ENCODE measurements at places on chromosomes 4 and X.
A peak's percentile ranks its signal among the peaks of the same experiment; 100 is the strongest.

GRCh38 chrX:68697465-68698125 lies 50.1 kb downstream of the STARD8 start:
- no peak for DNase-seq

GRCh38 chr4:145280541-145280940 lies 100.2 kb upstream of the OTUD4 start:
- DNase-seq, result no peak

DNA sequence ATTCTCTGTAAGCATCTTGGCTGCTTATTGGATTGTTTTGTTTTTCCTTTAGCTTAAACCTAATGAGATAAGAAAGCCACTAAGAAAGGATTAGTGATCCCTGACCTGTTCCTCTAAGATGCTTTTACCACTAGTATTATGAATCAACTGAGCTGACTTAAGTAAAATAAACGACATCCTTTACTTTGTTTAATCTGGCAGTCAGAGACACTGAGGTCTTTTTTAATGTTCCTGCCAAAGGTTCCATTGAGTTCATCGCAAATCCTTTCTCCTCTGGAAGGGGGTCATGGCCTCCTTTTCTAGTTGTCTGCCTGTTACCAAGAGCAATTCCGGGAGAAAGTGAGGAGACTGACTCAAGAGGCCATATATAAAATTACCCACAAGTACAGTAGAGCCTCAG lies 1038.3 kb upstream of the SLIT2 start:
- no peak for DNase-seq

GRCh38 chr4:68476191-68476590 lies 28.9 kb downstream of the TMPRSS11E start:
- no peak for DNase-seq

DNA sequence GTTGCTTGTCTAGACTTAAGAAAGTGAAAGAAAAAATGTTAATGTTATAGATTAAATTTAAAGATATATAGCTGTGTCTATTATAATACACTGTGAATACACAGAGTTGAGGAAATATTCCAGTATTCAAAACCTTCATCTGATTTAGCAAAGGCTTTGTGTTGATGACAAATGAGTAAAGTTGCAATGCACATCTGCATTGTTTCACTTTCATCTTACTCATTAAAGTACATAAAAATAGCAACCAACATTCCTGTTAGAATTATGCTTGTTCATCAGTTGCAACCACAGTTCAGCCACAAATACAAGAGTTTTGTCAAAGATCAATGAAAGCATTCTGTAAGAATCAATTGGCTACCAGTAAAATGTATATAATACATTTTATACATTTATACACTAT lies 346.4 kb upstream of the SLC7A11 start:
- DNase-seq, result no peak

DNA sequence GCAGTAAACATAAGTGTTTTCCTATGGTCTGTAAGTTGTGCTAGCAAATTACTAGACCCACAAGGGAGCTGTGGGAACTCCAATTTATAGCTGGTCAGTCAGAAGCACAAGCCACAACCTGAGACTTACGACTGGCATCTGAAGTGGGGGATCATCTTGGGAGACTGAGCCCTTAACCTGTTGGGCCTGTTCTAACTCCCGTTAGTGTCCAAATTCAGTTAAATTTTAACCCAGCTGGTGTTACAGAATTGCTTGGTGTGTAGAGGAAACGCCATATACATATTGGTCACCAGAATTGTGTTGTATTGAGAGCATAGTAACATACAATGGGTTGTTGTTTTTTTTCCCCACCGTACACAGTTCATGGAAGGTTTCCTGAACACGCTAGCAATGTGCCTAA lies 25.1 kb upstream of the NFXL1 start:
- DNase-seq, result no peak

GRCh38 chrX:7269991-7270390 lies 122.0 kb upstream of the PUDP start:
- no peak for DNase-seq

DNA sequence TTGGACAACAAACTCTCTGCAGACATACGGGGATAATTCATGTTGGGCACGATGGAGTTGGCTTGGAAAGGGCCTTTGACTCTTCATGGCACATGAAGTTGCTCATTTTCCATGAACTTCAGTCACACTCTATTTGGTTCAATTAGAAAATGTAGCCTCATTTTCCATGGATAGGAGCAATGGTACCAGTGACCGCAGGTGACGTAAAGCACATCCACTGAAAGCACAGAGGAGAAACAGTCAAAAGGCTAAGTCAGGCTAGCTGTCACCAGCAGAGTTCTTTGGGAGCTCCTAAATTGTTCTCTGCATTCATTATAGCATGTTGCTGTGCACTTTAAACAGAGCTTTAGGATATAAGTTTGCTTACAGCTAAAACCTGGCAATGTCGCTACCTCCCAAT lies 39.9 kb upstream of the MAP3K15 start:
- DNase-seq, result no peak

DNA sequence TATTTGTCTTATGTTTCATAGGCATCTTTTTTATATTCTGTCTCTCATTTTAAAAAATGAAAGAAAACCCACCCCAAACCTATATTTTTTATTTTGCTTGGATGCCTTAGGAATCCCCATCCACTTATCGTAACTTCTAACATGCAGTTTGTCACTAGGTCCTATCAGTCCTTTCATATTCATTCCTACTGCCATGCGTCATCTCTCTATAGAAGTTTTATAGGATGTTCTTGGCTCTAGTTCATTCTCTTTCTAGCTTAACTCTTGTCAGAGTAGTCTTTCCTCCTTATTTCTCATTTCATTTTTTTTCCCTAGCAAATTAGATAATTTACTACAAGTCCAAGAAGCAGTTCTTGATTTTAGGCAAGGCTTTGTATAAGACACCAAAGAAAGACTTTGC lies 92.7 kb downstream of the LARP1B start:
- DNase-seq, result no peak

GRCh38 chr4:184848510-184848909 lies 22.7 kb upstream of the ACSL1 start:
- DNase-seq, result no peak

- DNase-seq, result no peak
Measured at GRCh38 chr4:139770361-139770760, 104.7 kb downstream of the MGST2 start.

GRCh38 chrX:48083706-48084105 lies 12.3 kb upstream of the ZNF630 start:
- no peak for DNase-seq

DNA sequence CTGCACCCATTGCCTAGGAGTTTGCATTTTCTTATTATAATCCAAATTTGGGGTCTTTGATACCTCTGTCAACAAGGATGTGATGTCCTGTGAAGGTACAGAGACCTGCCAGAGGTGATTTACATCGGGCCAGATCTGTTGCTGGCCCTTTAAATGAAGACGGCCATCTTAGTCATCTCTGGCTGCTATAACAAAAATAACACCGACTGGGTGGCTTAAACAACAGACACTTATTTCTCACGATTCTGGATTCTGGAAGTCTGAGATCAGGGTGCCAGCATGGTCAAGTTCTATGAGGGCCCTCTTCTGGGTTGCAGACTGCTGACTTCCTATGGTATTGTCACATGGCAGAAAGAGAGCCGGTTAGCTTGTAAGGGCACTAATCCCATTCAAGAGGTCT lies 75.7 kb downstream of the F11 start:
- no peak for DNase-seq

GRCh38 chrX:13115146-13115855 lies 70.9 kb upstream of the FAM9C start:
- no peak for DNase-seq

DNA sequence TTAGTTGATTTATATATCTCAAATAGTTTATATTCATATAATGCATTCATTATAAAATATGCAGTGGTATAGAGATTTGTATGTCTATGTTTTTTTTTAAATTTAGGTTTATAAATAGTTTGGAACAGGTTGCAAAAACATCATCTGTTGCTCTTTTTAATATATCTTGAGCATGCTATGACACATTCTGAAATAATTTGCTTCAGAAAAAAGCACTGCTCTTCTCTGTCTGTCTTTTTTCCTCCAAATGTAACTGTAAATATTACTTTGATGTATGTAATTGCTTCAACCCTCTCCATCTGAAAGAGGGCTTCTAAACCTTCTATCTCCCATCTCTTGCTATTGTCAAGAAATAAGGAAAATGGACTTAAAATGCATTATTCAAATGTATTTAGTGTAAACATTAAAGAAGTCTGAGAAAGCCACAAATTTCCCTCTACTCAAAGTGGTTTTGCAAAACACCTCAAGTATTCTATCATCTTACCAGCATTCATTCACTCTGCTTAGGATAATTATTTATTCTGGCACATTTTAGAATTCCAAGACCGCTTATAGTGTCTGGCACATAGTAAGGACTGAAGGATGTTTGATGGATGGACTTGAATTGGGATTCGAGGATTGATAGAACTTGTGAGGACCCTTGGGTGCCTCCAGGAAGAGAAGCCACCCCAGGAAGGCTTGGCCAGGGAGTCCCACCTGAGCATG lies 87.8 kb downstream of the CLNK start:
- DNase-seq, result no peak

GRCh38 chr4:8707045-8707781 lies 114.6 kb downstream of the CPZ start:
- DNase-seq, result no peak

DNA sequence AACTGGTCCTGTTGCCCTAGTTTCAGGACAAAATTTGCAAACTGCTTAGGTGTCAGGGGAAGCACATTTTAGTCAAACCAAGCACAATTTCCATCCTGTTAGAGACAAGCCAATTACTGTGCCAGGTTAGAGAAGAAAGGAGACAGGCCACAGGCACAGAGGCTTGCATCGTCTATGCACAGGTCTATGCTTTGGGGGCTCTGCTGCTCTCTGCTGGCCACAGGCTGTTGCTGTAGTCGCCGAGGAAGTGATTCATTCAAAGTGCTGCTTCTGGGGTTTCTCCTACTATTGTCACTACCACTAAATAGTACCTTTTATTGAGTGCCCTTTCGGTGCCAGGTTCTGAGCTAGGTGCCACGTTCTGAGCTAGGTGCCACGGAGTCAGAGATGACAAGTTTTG lies 45.5 kb downstream of the VGLL1 start:
- peak; percentile 46 for DNase-seq

DNA sequence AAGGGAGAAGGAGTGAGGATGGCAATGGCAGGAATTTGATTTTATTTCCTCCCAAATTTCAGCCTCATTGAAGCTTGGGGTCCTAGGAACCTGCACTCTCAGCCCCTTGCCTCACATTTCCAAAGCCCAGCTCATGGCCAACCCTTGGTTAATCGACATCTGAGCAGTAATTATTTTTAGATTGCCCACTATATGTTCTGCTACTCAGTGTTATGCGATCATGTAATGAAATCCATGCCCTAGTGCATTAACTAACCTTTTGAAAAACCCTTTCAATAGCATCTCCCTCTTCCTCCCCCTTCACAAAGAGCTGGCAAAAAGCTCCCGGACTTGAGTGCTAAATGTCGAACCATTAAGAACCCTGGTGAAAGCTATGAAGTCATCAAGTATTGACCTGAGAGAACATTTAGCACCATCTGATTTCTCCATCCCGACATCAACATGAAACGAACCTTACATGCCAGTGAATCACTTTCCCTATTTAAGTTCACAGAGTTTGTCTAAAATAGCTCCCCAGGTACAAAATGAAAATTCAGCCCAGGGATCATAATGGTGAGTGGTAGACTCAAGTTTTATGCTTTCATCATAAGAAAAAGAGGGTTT lies 59.2 kb upstream of the RPS6KA3 start:
- no peak for DNase-seq

GRCh38 chr4:169854090-169854489 lies 96.3 kb upstream of the HPF1 start:
- no peak for DNase-seq

- no peak for DNase-seq
Measured at GRCh38 chr4:100428051-100428450, 89.8 kb downstream of the EMCN start.

- DNase-seq, result no peak
Measured at GRCh38 chr4:177444911-177445736, 2.9 kb upstream of the AGA start.

- DNase-seq, result no peak
Measured at GRCh38 chr4:123452616-123453015, 56.0 kb downstream of the SPRY1 start.

- DNase-seq, result no peak
Measured at GRCh38 chr4:163233321-163233720, 66.6 kb upstream of the NAF1 start.

DNA sequence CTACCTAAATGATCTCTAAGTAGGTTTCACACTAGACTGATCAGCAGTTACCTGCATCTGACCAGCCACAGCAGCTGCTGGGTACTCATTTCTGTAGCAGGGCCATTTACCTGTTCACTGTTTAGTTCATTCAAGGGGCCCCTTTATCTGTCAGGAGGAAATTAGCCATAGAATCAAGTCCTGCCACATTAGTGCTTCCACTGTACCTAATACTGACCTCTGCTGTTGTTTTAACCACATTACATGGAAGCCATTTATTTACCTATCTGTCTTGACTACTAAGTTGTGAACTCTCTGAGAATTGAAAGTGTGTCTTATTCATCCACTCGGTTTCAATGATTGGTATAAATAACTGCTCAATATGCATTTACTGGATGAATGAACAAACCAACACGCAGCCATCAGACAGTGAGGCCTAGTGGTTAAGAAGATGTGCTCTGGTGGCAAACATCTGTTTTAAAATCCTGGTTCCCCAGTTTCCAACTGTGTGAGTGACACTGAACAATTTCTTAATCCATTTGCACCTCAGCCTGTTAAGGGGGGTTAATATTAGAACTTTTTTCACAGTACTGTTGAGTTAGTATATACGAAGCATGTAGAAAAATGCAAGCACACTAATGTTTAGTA lies 30.0 kb upstream of the ANXA5 start:
- DNase-seq, result no peak

- no peak for DNase-seq
Measured at GRCh38 chr4:94412019-94412657, 39.6 kb upstream of the PDLIM5 start.

DNA sequence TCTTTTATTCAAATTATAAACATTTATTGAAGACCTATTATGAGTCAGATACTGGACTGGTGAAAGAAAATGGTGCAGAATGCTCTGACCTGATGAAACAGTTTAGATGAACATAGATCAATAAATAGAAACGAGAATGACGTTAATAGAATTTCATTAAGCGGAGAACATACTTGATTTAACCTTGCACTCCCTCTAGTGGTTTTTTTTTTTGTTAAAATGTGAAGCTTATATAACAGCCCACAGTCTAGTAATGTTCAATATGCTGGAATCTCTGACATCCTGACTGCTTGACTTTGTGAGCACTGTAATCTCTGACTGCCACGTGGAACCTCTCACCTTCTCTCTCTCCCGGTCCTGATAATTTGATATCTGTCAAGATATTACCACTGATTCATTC lies 32.3 kb downstream of the HDAC8 start:
- DNase-seq, result no peak

GRCh38 chr4:14383652-14384051 lies 618.6 kb upstream of the CPEB2 start:
- no peak for DNase-seq

DNA sequence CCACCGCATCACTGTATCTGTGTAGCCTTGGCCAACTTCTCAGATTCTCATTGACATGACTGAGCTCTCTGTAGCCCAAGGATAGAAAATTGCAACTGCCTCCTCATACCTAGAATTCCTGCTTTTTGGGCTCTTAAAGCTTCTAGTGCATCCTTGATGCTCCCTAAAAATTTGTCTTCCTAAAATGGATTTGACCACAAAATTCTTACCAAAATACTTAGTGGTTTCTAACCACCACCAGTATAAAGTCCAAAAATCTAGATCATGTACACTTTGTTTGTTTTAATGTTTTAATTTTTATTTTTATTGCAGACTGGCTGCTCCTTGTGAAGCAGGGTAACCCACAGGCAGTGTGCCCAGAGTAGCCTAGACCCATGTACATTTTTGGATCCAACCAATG lies 75.5 kb downstream of the TBC1D9 start:
- no peak for DNase-seq
